ENCODE measurements at places on chromosomes 5 and 9.

DNA sequence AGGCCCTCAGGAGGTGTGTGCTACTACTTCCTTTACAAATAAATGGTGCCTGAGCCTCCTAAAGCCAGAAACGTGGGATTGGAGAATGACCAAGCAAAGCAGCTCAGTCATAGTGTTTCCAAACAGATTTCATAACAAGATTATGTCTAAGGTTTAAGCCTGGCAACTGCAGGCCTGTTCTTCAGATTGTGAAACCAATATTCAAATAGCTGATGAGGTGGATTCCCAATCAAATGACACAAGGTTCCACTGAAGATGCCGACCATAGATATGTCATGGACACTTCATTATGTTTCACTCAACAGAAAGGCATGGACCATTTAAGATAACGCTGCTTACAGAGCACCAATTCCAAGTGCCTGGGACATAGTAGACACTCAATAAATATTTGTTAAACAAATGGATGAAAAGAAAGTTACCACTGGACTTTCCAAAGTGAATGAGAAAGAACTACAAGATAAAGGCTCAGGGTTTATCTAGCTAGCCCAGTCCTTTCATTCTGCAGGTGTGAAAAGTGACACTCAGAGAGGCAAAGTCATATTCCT, 189.5 kb downstream of the ACTL7B start:
- DNase-seq: peak; percentile 60

GRCh38 chr9:91073049-91073810, 271.6 kb downstream of the SYK start:
- DNase-seq: no peak

DNA sequence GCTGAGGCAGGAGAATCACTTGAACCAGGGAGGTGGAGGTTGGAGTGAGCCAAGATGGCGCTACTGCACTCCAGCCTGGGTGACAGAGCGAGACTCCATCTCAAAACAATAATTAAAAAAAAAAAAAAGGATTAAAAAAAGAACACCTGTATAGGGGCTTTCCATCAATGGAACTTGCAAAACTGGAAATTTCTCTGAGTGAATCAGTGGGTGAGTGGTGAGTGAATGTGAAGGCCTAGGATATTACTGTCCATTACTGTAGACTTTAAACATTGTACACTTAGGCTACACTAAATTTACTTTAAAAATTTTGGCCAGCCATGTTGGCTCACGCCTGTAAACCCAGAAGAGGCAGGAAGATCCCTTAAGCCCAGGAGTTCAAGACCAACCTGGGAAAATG, 5.7 kb upstream of the RARS1 start:
- DNase-seq: no peak

DNA sequence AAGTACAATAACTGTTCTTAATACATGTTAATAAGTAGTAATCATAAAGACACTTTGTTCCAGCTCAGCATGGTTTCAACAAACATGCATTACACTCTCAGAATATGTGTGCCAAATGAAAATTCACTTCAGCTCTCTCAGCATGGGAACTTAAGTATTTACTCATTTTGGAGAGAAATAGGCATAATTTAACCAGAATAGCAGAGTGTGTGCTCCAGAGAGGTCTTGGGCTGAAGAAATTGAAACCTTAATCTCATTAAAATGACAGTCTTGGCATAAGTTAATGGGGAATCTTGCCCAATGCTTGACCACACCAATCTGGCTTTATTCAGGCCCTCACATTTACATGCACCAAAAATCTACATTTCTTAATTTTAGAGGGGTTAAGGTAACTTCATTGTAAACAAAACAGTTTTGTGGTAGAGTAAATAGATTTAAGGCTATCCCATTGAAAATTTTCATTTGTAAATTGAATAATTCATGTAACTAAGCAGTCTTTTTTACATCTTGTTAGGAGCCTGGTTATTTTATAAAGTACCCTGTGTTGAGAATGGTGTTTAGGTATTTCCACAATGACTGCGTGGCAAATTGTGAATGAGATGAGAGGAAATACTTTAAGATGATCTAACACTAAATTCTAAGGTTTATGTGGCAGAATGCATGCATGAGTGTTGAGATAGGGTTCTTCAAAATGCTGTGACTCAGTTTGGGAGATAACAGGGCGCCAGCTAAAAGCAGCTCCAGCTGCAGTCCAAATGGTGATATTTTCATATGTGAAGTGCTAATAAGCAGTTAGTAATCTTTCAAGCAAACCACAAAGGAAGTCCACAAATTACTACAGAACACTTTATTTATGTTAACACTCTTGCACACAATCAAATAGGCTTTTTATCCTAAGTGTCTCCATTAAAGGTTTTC, 11.3 kb upstream of the LOX start:
- DNase-seq: peak; percentile 80

DNA sequence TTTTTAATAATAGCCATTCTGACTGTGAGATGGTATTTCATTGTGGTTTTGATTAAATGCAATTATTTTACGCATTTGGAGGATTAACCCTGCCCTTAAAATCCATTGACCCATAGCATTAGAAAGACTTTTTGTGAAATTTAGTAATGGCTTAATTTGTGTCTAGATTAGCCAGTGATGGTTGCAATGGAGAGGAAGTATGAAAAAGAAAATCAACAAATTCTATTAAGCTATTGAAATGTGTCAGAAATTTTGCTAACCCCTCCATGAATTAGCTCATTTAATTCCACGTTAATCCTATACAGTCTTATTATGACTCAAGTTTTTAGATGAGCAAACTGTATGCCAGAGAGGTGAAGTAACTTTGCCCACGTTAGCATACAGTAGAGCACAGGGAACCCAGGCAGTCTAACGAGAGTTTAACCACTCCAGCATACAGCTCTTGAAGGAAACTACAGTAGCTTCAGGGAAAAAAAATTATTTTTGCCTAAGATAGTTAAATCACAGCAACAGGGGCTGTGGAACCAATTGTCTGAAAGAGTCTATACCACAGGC, 158.2 kb upstream of the PPP2R2B start:
- DNase-seq: no peak

DNA sequence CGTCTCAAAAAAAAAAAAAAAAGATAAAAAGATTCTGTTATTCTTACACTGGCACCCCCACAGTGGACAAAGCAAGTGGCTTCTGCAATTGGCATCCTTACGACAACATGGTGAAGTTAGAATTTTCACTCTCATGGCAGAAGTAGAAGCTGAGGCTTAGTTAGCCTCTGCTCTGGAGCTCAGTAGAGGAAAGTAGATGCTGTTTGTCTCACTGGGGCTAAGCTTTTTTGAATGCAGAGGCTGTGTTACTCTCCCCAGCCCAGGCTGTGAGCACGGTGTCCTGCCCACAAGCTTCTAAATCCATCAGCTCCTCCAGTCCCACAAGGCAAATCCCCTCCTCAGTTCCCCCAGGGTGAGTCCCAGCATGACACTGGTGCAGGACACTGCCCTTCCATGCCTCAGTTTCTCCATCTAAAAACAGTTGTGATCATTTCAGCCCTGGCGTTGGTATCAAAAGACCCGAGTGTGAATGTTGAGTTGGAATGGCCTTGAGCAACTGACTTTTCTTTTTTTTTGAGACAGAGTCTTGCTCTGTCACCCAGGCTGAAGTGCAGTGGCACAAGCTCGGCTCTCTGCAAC, 22.6 kb upstream of the PHF19 start:
- no peak for DNase-seq

- DNase-seq: peak; percentile 71
These were observed 38.1 kb downstream of the MRPS27 start for GRCh38 chr5:72281764-72282499.

DNA sequence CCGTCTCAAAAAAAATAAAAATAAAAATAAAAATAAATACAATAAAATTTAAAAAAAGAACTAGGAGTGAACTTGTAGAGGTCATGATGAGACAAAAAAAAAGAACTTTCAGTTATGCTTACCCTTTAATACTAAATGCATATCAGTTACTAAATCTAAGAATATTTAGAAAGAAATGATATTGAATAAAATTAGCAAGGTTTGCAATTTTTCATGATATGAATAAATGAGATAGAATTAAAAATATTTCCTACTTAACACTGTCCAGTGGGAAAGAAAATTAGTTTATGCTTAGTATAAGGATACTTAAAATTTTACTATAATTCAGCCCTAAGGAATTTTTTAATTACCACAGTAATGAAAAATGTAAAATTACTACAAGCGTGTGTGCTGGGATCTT, 132.4 kb downstream of the TLE1 start:
- no peak for DNase-seq

GRCh38 chr9:98191181-98191608, 1.2 kb downstream of the CORO2A start:
- DNase-seq: no peak

GRCh38 chr9:6239694-6240093, 24.1 kb downstream of the IL33 start:
- no peak for DNase-seq

DNA sequence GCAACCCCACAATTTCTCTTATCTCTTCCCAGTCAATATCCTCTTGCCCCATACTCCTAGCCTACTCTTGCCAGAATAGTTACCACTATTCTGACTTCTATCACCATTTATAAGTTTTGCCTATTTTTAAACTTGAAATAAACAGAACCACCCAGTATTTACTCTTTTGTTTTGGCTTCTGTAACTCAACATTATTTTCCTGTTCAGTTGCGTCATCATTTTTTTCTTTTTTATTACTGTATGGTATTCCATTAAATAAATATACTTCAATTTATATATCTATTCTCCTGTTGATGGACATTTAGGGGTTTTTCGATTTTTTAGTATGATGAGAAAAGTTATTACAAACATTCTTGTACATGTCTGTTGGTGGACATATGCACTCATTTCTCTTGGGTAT, 62.6 kb upstream of the ERBIN start:
- DNase-seq: no peak

DNA sequence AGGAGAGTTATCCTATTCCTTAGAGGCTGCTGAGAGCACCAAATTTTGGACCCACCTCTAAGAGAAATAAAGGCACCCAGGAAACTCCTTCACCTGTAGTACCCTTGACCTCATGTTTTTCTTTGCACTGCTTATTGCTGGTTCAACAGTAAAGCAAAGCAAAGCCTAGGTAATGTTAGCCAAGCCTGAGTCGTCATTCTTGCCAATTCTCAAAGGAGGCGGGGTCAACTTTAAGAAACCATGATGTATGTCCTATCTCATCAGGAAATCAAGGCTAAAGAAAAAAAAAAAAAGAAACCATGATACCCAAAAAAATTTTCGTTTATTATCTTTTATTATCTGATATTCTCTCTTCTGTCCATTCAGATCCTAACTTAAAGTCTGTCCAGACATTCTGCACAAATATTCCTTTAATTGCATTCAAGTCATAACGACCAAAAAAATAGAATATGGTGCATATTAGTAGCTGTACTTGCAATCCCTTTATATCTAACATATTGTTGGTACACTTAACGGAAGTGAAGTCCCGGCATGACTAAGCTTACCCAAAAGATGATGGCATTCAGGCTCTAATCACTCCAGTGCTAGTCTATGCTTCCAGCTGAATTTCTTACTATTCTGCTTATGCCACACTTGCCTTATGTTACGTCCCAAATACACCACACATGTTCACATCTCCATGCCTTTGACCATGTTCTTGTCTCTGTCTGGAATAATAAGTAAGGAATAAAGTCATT, 1.8 kb downstream of the AUH start:
- DNase-seq: no peak

DNA sequence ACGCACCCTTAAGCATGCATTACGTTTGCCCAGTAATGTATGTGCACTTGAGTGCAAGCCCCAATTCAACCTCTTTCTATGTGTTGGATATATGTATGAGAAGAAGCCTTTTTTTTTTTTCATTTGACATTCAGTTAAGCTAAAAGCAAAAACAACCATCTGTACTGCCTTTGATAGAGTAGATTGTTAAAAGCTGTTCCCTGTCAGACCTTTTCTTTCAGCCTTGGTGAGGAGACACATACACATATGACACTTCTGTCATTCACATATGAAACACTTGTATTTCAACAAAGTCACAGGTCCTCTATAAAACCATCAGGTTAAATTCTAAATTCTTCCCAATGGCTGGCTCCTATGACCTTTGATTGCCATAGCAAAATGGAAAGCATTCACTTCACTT, 40.2 kb upstream of the STARD4 start:
- no peak for DNase-seq

DNA sequence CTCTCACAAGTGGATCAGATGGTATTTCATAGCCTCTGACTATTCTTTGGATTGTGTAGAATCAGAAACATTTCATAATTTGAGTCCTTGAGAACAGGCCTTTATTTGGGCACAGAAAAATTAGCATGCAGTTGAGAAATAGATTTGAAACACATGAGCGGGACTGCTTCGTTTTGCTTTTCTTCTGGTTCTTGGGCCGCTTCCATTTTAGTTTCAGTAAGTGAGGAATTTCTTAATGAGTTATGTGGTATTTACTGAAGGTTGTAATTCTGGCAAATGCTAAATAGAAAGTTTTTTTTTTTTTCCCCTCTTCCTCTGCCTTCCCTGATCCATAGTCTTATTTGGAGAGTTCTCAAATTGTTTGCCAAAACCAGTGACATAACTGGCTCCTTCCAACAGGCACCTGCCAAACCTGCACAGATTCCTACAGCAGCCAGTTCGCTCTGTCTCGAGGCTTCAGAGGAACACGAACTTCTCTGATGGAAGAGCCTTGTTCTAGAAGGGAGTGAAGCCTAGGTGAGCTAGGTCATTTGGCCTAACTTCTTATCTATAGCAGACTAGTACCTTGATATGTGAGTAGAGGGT, 71.2 kb upstream of the SLC28A3 start:
- DNase-seq: no peak

DNA sequence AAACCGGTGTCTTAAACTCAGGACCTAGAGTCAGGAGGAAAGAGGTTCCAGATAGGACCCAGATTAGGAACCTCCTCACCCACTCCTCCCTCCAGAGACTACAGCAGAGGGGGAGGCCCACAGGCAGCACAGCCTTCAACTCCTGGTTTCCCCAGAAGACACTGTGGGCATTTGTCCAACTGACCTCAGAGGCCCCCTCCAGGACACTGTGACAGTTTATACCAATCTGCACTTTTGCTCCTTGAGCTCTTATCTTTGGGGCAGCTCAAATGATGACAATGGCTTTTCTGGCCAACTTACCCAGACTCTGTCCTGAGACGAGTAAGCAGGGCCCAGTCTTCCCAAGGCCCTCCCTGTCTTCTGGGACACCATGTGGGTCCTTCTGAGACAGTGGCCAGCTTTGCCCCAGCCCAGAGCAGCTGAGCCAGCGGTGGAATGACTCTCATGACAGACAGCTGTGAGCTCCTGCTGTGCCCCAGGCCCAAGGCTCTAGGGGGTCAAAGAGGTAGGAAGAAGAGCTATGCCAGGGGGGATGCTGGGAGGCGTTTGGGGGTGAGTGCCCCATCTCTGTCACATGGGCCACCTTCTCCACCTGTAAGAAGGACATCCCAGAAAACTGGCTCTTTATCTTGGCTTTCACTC, 14.3 kb downstream of the OR2V2 start:
- no peak for DNase-seq

- no peak for DNase-seq
These were observed 201.9 kb downstream of the NR3C1 start for GRCh38 chr5:143201589-143201988.

Data from BJ (cell line).